ENCODE measurements at places on chromosomes 11 and 22. TPM values are rescaled to one million over a fixed set of nuclear protein-coding genes. Genes with fewer than 3 reads are reported as not detected.

POLR2F gene
- 73.8 TPM for total RNA-seq

DNA sequence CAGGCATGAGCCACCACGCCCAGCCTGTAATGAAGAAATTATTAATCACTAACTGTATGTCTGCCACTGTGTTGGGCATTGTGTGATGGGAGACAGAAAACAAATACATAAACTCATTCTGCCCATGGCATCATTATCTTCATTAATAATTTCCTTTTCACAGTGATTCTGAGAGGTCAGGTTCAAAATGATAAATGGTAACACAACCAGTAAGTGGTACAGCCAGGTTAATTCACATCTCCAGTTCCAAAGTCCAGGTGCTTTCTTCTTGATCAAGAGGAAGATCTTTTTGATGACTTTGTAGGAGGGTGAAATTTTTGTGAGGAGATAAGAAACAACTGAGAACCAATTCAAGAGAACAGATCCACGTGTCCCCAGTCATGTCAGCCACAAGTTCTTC lies 66.7 kb downstream of the PISD start:
- peak overlapping the region; percentile 9 for H3K27ac ChIP-seq
- no peak for DNase-seq
- H3K36me3 ChIP-seq, result peaks cover 15% of the 10 kb centered on the region
- no peaks in the 10 kb centered on the region for H3K4me1 ChIP-seq
- H3K27me3 ChIP-seq, result no peaks in the 10 kb centered on the region

DNA sequence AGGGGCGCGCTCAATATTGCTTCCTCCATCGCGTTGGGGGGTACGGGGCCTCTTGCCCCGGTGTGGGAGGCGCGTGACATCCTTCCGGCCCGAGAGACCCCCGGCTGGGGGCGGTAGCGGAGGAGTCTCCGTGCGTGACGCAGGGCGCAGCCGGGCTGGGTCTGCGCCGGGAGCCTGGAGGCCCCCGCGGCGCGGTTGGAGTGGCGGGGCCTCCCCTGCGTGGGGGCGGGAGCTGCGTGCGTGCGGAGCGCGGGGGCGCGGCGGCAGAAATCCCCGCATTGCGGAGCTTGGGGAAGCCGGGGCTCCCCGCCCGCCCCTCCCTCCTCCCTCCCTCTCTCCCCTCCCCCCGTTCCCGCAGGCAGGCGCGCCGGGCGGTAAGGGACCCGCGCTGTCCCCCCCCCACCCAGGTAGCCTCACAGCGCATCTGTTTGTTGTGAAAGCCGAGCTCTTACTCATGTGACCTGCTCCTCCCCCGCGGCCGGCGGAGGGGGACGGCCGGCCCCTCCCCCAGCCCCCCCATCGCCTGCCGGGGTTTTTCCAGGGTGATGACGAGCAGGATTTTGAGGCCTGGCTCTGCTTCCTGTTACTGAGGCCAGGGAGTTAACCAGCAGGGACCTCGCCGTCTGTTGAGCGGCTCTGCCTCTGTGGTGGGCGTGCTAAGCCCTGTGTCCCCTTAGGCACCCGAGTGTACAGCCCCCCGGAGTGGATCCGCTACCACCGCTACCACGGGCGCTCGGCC lies 1.6 kb downstream of the PIM3 start:
- DNase-seq, result peak; percentile 73
- H3K4me3 ChIP-seq, result peak overlapping the region; percentile 88
- peak overlapping the region; percentile 86 for H3K27ac ChIP-seq
- H3K27me3 ChIP-seq, result no peaks in the 10 kb centered on the region
- H3K36me3 ChIP-seq, result peaks cover 30% of the 10 kb centered on the region

DNA sequence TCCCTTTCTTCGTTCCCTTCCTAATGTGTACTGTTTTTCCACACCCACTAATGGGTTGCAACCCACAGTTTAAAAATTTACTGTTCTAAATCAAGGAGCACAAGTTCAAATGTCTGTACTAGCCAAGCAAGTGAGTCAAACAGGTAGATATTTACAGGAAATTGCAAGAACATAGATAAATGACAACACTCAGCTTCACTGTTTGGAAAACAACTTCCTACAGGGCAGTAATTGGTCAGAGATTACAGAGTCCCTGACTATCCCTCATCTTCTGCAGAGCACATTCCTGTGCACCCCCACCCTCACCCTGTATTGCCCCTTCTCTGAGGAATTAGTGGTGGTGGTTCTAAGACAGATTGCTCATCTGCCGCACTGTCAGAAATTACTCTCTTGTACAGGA lies 1.9 kb downstream of the SERPING1 start:
- no peak overlapping the region for H3K27ac ChIP-seq
- peaks cover 36% of the 10 kb centered on the region for H3K27me3 ChIP-seq
- H3K4me3 ChIP-seq, result no peak overlapping the region
- DNase-seq, result no peak

GRCh38 chr11:110092515-110093406 lies at the start of gene ZC3H12C:
TSS of gene ZC3H12C (plus strand) at chr11:110093392. CDS start at chr11:110093412, 20 bp downstream.
- peak within 1 kb of the TSS; percentile 72 for H3K4me3 ChIP-seq
- H3K27ac ChIP-seq, result no peak within 1 kb of the TSS
- H3K4me1 ChIP-seq, result peaks cover 12% of the 10 kb centered on the region
- H3K36me3 ChIP-seq, result no peaks in the 10 kb centered on the region

- no peak overlapping the region for H3K4me3 ChIP-seq
- H3K27me3 ChIP-seq, result no peaks in the 10 kb centered on the region
- DNase-seq, result no peak
- H3K27ac ChIP-seq, result no peak overlapping the region
- H3K4me1 ChIP-seq, result no peaks in the 10 kb centered on the region
- no peaks in the 10 kb centered on the region for H3K36me3 ChIP-seq
Measured at GRCh38 chr11:16780146-16780545, 41.7 kb downstream of the C11orf58 start.

- H3K36me3 ChIP-seq, result peaks cover 17% of the 10 kb centered on the region
- DNase-seq, result peak; percentile 27
- H3K27me3 ChIP-seq, result no peaks in the 10 kb centered on the region
- H3K27ac ChIP-seq, result peak overlapping the region; percentile 69
Measured at GRCh38 chr11:96306933-96307775, 35.8 kb downstream of the MAML2 start.

GRCh38 chr22:35230417-35230816 lies 26.9 kb upstream of the HMGXB4 start:
- peak overlapping the region; percentile 19 for H3K4me3 ChIP-seq
- no peak for DNase-seq
- no peaks in the 10 kb centered on the region for H3K36me3 ChIP-seq
- H3K27me3 ChIP-seq, result peaks cover 8% of the 10 kb centered on the region

GVQW3 gene
- total RNA-seq, result 4.0 TPM

DNA sequence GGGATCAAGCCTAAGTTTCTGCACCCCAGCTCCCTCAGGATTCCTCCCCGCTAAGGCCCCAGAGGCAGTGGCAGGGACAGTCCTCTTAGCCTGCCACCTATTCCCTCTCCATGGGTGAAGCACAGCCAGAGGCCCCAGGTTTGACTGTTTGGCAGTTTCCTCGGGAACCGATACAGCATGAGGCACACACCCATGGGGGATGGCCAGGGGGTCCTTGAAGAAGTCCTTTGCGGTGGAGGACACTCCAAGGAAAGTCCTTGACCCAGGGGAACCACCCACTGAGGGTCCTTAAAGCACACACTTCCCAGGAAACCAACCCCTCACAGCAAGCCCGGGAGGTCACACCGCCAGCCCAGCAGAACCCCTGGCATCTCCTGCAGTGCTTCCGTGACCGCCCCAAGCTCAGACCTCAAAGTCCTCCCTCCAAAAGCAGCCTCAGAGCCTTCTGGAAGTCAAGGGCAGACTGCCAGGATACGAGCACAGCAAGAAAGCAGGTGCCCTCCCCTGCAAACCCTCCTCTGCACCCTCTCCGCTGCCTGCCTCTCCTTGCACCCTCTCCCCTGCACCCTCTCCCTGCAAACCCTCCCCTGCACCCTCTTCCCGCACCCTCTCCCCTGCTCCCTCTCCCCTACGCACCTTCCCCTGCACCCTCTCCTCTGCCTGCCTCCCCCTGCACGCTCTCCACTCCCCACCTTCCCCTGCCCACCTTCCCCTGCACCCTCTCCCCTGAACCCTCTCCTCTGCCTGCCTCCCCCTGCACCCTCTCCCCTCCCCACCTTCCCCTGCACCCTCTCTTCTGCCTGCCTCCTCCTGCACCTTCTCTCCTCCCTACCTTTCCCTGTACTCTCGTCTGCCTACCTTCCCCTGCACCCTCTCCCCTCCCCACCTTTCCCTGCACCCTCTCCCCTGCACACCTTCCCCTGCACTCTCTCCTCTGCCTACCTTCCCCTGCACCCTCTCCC lies 1.4 kb downstream of the SIGIRR start:
- H3K27me3 ChIP-seq, result no peaks in the 10 kb centered on the region
- DNase-seq, result peak; percentile 52
- H3K4me1 ChIP-seq, result peaks cover 31% of the 10 kb centered on the region
- peak overlapping the region; percentile 77 for H3K4me3 ChIP-seq
- H3K36me3 ChIP-seq, result peaks cover 8% of the 10 kb centered on the region

DNA sequence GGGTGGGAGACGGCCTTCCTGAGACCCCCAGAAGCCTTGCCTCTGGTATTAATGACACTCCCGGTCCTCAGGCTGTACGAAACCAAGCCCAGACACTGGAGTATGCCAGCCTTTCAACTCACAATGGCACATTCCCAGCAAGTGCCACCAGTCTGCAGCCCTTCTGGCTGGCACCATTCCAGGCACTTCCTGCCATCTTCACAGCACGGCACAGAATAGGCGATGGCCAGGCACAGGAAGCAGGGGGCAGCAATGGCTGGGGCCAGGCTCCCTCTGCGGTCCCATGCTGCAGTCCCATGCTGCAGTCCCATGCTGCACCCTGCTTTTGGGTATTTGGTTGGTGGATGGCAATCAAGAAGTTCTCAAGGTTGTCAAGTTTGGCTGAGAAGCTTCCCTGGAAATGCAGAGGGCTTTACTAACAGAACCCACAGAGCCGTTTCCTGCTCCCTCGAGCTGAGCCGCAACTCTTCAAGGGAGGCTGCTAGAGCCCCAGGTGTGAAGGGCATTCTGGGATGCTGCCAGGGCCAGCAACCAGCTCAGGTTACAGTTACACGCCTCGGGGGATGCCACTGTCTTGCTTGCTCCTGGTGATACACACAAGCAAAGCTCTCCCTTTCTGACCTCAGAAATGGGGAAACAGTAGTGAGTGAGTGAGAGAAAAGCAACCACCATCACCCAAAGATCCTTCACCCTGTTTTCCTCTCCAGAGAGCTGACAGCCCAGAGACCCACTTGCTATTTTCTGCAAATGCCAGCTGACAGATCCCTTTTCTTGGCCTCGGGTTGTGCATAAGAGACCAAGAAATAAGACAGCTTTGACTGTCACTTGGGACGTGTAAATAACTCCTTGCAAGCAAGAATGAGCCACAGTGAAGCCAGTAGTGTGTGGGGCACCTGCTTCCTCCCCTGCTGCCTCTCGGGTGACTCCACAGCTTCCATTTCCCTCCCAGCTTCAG lies 23.9 kb downstream of the LRFN4 start:
- no peaks in the 10 kb centered on the region for H3K36me3 ChIP-seq
- peaks cover 18% of the 10 kb centered on the region for H3K4me1 ChIP-seq
- no peak overlapping the region for H3K27ac ChIP-seq
- peak; percentile 30 for DNase-seq
- H3K27me3 ChIP-seq, result no peaks in the 10 kb centered on the region
- no peak overlapping the region for H3K4me3 ChIP-seq

THY1 gene
- not detected for total RNA-seq

DNA sequence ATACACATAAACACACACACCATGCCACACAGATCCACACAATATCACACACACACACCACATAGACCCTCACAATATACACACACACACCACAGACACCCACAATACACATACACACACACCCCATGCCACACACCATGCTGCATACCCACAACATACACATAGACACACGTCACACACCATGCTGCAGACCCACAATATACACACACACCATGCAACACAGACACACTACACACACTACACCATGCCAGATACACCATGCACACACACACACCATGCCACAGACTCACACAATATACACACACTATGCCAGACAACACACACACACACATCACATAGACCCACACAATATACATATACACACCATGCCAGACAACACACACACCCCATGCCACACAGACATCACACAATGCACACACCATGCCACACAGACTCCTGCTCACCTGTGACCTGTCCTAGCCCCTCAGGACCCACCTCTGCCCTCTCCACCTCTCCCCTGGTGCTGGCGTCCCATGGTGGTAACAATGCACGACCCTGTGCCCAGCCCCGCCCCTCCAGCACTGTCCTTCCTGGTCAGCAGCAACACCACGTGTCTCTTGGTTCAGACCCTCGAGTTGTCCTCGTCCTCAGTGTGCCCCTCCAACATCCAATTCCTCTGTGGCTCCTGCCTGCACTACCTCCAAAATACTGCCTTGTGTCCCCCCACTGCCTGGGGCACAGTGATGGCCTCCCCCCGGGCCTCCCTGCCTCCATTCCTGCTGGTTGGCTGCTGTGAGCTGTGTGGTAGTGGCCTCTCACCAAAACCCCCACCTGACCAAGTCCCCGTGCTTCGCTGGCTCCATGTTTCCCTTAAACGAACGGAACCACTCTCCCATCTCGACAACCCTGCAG lies 23.7 kb upstream of the RFPL3 start:
- H3K27me3 ChIP-seq, result peaks cover 7% of the 10 kb centered on the region
- no peaks in the 10 kb centered on the region for H3K4me1 ChIP-seq

GRCh38 chr11:14894657-14895598 lies 2.9 kb upstream of the CYP2R1 start:
- H3K27ac ChIP-seq, result peak overlapping the region; percentile 73
- peaks cover 37% of the 10 kb centered on the region for H3K4me1 ChIP-seq
- H3K27me3 ChIP-seq, result no peaks in the 10 kb centered on the region
- no peak for DNase-seq
- peaks cover 9% of the 10 kb centered on the region for H3K36me3 ChIP-seq

FBXO7 gene
- 84.0 TPM for total RNA-seq

DNA sequence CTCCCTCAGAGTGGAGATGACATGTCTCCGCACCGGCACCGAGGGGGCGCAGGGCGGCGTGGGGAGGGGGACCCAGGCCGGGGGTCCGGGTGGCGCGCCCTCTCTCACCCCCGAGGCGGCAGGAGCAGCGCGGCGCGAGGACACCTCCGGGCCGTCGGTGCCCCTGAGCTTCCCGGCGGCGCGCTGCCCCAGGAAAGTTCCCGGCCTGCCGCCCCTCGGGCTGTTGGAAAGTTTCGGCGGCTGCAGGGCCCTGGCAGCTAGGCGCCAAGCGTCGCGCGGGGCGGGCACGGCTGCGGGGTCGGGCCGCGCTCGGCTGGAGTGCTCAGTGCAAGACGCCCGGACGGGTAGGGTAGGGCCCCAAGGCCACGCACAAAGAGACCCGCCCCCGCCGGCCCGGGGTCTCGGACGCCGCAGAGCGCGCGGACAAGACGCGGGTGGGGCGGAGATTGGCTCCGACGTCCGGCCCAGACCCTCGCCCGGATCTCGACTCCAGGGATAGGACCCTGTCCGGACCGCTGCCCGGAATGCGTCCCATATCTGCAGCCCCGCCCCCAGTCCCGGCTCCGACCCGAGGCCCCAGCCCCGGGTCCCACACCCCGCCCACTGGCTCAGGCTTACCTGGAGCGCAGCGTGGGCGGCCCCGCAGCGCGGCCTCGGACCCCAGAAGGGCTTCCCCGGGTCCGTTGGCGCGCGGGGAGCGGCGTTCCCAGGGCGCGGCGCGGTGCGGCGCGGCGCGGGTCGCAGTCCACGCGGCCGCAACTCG lies 471 bp downstream of the ARVCF start:
- H3K36me3 ChIP-seq, result no peaks in the 10 kb centered on the region
- peaks cover 28% of the 10 kb centered on the region for H3K4me1 ChIP-seq
- no peak overlapping the region for H3K27ac ChIP-seq
- DNase-seq, result no peak
- no peak overlapping the region for H3K4me3 ChIP-seq

PACS1 gene
- 91.6 TPM for total RNA-seq

GRCh38 chr11:28110821-28111200 lies 2.6 kb downstream of the METTL15 start:
- no peaks in the 10 kb centered on the region for H3K27me3 ChIP-seq
- peaks cover 29% of the 10 kb centered on the region for H3K36me3 ChIP-seq
- H3K27ac ChIP-seq, result peak overlapping the region; percentile 93
- no peak for DNase-seq
- peak overlapping the region; percentile 99 for H3K4me3 ChIP-seq
